ENCODE measurements at places on chromosomes 7 and 10.

GRCh38 chr10:110699859-110700468, 55.8 kb downstream of the RBM20 start:
- DNase-seq: no peak

- no peak for DNase-seq
Measured at GRCh38 chr10:122185643-122186042, 85.5 kb upstream of the BTBD16 start.

- DNase-seq: no peak
Measured at GRCh38 chr7:124034754-124035100, 1.9 kb upstream of the TMEM229A start.

GRCh38 chr10:72087969-72088888, at the start of gene SPOCK2:
Gene SPOCK2 (minus strand): TSS chr10:72088551. CDS start chr10:72088328, 223 bp downstream.
- DNase-seq: peak; percentile 42

GRCh38 chr10:95513941-95514392, 47.2 kb downstream of the SORBS1 start:
- DNase-seq: peak; percentile 73

DNA sequence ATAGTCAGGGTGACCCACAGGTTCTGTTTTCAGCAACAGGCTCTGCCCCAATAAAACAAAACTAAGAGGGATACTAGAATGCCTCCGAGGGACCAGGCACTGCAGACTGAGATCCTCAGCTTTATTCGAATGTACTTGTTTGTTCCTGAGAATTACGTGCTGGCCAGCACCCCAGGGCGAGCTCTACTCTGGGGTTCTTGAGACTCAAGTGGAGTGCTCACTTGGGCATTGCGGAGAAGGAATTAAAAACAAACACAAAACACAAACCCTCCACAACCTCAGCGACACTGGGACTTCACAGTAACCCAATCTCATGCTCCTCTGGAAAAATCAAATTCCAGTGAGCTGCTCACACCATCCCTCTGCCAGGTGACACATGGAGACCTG, 250.7 kb downstream of the TNS3 start:
- no peak for DNase-seq

DNA sequence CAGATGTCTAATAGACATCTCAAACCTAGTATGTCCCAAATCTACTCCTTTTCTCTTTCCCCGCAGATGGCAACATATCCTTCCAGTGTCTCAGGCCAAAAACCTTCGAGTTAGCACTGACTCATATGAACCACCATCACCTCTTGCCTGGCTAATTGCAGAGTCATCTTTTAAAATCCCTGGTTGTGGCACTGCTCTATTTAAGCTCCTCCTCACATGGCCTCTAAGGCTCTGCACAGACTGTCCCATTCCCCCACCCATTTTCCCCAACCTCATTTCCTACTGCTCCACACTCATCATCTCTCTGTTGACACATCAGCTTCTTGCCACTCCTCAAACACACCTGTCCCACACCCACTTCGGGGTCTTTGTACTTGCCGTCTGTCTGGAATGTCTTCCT, 16.8 kb upstream of the HBP1 start:
- no peak for DNase-seq

- no peak for DNase-seq
Measured at GRCh38 chr7:38681882-38682281, 50.7 kb upstream of the AMPH start.

- no peak for DNase-seq
Measured at GRCh38 chr10:34859170-34859569, 44.1 kb upstream of the PARD3 start.

- DNase-seq: no peak
Measured at GRCh38 chr10:124428207-124428777, 9.6 kb upstream of the OAT start.

- no peak for DNase-seq
Measured at GRCh38 chr10:87925570-87925969, 62.1 kb downstream of the PTEN start.

DNA sequence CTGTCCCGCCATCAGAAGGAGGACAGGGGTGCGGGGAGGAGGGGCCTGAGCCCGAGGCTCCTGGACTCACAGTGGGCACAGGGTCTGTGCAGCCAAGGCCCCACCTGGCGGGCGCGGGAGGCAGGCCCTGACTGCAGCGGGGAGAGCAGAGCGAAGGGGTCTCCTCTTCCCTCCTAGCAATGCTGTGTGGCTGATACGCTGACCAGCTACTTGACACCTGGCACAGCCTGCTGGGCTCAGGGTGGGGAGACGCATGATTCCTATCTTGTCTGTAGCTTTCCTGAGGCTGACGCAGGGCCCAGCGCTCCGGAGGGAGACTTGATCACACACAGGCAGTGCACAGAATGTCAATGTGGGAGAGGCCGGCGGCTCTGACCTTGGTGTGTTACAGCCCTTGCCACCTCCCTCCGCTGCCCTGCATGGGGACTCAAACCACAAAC, 174.9 kb downstream of the ELFN1 start:
- DNase-seq: no peak

DNA sequence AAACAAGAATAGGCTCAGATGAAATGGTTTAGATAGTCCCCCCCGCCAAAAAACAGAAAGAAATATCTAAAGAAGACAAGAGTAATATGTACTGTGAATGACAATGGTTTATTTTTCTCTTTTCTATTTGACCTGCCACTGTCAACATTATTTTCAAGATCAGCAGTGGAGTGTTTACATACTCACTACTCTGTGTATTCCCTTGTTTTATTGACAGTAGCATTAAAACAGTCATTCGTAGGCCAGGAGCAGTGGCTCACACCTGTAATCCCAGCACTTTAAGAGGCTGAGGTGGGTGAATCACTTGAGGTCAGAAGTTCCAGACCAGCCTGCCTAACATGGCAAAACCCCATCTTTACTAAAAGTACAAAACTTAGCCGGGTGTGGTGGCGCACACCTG, 245.3 kb upstream of the SLC26A5 start:
- DNase-seq: no peak

- DNase-seq: no peak
Measured at GRCh38 chr10:132144086-132144485, 42.7 kb upstream of the DPYSL4 start.

DNA sequence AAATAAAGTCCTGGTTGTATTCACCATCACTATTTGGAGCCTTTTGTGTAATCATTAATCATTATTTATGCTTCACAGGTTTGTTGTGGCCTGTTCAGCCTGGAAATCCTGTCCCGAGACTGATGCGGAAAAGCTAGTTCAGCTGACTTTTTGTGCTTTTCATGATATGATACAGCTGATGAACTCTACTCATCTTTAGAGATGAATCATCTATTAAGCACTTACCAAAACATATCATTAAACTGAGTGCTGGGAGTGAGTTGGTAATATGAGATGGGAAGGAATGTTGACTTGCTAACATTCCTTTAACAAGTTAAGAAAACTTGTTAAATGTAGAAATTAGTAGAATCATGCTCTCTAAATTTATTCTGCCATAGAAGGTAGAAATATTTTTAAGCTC, 53.0 kb downstream of the CROT start:
- no peak for DNase-seq

GRCh38 chr7:37977243-37977642, 56.8 kb downstream of the EPDR1 start:
- no peak for DNase-seq

DNA sequence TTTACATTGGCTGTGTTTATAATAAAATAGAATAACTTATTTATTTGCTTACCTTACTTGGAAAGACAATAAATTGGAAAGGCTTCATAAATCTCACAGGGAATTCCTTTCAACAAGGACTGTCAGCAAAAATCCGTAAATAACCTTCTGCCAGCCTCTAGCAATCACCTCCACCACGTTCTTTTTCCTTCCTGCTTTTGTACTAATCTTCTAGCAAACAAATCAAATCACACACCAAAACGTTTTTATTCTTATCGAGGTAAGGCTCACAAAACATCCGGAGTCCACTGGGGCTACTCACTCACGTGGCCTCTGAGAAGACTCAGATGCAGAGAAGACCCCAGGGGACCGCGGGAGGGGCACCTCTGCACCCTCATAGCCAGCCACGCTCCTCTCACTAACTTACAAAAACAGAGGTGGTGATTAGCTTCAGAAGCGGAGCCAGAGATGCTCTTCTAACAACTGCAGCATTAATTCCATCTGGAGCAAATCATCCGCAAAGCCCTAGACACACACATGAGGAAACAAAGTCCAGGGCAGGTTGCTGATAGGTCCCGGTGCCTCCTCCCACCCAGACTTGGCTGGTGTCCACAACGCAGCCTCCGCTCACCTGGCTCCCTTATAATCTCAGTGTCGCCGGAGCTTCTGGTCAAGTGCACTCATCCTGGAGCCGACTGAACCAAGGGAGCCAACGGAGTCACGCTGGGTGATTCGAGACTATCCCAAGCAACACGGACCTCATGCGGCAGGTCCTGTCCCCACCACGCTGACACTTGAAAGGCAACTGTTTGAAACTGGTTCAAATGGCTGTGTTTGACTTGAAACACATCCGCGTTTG, 22.5 kb downstream of the CTBP2 start:
- DNase-seq: no peak

GRCh38 chr7:93320887-93321286, 88.7 kb downstream of the VPS50 start:
- no peak for DNase-seq

Data from midbrain (tissue), 1 donor.